IMR-90 (cell line): ENCODE measurements at places on chromosomes 16 and 17. TPM values are rescaled to one million over a fixed set of nuclear protein-coding genes. Genes with fewer than 3 reads are reported as not detected.

GRCh38 chr16:10168258-10168657 is 14.0 kb downstream of the GRIN2A start:
- no peak for DNase-seq

DNA sequence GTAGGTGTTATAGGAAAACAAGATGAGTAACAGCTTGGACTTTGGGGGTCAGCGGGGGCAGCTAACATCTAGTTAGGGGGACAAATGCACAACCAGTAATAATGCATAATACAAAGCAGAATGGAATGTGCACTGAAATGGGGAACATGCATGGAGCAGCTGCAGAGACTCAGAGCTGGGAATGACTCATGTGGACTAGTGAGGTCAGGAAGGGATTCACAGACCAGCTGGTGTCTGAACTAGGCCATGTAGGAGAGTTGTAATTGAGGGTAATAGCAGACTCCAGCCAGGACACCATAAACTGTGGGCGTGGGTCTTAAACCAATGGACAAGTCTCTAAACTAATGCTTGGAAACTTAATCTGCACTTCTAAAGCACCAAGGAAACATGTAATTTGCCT is 176.8 kb upstream of the ASIC2 start:
- DNase-seq = peak; percentile 83

- no peak for DNase-seq
Measured at GRCh38 chr16:53849585-53849984, 145.6 kb downstream of the FTO start.

- DNase-seq = no peak
Measured at GRCh38 chr16:86042996-86043725, 144.2 kb downstream of the IRF8 start.

- DNase-seq = no peak
Measured at GRCh38 chr16:66574531-66574930, 4.7 kb upstream of the CMTM2 start.

The PRPSAP2 gene
- total RNA-seq = 28.1 and 35.3 TPM in 2 replicates

GRCh38 chr16:12132290-12132689 is 155.8 kb downstream of the SNX29 start:
- DNase-seq = peak; percentile 80

DNA sequence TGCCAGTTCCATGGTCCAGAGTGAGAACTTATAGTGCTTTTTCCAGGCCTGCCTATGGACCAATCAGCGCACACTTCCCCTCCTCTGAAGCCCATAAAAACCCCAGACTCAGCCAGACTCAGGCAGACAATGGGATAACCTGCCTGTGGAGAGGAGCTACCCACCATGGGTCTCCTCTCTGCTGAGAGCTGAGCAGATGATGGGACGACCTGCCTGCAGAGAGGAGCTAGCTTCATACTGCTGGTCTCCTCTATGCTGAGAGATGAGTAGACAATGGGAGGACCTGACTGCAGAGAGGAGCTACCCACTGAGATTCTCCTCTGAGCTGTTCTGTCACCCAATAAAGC is 144.7 kb downstream of the MYO1D start:
- DNase-seq = no peak
